ENCODE measurements at places on chromosomes 4 and X.

- no peak for DNase-seq
Measured at GRCh38 chr4:158461336-158461735, 60.3 kb upstream of the RXFP1 start.

- no peak for DNase-seq
Measured at GRCh38 chrX:136262243-136262642, 11.0 kb upstream of the MAP7D3 start.

DNA sequence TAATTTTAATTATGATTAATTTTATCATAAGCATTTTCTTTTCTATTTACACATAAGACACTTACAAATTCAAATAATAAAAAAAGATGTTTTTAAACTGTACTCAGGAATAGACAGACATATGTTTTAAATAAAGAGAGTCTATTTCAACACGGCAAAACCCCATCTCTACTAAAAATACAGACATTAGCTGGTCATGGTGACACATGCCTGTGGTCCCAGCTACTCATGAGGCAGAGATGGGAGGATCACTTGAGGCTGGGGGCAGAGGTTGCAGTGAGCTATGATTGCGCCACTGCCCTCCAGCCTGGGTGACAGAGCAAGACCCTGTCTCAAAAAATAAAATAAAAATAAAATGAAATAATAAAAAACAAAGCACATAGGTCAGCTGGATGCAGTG, 14.8 kb downstream of the FAM9B start:
- DNase-seq: no peak

GRCh38 chrX:49704691-49705404, 9.1 kb upstream of the PAGE1 start:
- DNase-seq: no peak

DNA sequence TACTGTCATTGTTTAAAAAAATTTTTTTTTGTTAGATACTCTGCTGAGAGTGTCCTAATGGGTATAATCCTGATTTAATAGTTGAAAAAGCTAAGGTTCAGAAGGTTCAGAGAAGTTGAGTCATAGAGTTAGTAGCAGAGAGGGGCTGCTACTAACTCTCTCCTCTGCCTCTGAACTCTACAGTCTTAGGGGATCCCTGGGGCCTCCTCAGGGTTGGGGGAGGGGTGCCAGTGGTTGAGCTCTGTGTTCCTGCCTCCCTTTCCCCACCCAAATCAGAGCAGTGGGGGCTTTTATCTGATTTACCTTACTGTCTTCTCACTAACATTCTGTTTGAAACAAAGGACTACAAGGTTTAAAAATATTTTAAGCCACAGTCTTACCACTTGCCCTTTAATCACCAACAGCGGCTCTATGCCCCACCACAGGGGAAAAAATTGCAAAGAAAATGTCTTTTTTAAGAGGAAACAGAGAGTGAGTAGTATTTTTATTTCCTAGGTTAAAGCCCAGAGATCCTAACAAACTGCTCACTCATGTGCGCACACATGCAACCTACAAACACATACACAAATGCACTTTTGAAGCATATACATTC, 102.2 kb upstream of the ATP6AP2 start:
- no peak for DNase-seq

DNA sequence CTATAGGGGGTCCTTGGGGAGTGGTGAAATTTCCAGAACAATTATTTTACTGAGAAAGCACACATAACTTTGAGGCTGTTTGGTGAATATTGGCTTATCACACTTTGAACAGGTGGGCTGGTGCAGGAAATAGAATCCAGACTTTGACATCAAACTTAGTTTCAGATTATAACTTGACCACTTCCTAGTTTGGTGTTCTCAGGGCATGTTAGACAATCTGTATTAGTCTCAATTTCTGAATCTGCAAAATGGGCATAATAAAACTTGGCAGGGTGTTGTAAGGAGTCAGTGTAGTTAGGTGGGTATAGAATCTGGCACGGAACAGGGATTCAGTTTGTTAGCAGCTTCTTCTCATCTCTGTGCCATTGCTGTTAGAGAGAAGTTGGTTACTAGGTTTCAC, 43.3 kb upstream of the MBNL3 start:
- DNase-seq: no peak

DNA sequence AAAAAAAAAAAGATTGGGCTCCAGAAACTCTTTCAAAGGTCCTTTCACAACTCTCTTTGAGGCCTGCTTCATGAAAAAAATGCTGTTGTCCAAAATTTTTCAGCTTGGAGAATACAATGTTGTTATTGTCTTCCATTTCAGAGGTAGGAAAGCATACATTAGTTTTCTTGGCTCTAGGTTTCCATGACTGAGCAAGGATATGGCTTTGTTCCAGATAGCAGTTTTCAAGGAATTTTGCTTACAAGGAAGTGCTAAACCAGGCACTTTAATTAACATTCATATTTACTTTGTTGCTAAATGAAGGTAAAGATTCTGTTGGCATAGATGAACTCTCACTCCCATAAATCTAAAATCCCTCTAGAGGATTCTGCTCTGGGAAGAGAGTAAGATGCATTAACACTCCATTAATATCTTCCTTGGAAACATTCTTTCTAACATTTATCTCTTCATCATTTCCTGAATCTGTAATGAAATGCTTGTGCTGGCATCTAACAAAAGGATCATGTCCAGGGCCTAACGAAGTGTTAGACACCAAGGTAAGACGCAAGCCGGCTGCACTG, 118.4 kb downstream of the COL25A1 start:
- DNase-seq: no peak

DNA sequence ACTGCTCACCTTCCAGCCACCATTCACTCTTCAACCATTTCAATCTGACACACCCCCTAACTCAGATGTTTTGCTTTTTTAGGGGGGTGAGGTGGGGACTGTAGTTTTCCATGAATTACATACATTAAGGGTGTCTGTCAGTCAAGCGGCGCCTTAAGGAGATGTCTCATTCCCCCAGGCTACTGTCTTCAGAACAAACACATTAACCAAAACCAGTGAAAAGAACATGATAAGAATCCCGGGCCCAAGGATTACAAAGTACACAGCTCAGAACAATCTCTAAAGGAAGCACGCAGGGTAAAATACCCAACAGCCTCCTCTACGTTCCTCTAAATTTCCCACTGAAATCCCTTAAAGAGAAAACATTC, 62.5 kb upstream of the IRF2 start:
- DNase-seq: no peak

GRCh38 chr4:149211876-149212275, 603.8 kb downstream of the IQCM start:
- DNase-seq: no peak

GRCh38 chr4:71732706-71733105, 51.2 kb downstream of the GC start:
- DNase-seq: no peak
